MG63 (cell line): ENCODE measurements at places on chromosomes 7 and 10.
A peak's percentile ranks its signal among the peaks of the same experiment; 100 is the strongest.

- no peak for DNase-seq
Measured at GRCh38 chr7:73611017-73611555, 13.2 kb downstream of the MLXIPL start.

DNA sequence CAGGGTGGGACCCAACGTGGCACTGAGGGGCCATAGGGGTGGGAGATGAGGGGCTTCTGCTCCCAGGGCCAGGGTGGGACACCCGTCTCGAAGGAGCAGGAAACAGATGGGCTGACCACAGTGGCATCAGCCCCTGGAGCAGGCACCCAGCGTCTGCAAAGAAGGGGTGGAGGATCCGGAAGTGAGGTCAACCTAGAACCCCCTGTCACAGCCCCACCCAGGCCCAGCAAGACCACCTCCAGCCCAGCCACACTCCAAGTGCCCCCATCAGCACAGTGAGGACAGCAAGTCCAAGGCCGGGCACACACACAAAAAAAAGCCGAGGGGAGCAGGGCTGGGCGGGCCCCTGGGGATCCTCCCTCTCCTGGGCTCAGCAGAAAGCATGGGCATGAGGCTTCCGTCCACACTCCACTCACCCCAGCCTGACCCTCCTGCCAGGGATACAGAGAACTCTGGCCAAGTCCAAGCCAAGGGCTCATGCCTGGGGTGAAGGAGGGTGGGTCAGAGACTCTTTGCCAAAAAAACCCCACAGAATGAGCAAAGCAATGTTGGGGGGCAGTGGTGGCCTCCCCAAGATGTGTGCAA is 111.0 kb downstream of the FOXL3 start:
- DNase-seq: no peak

- no peak for DNase-seq
Measured at GRCh38 chr7:90988516-90988915, 275.7 kb upstream of the FZD1 start.

- peak; percentile 52 for DNase-seq
Measured at GRCh38 chr7:93011351-93012294, 106.2 kb downstream of the SAMD9 start.

DNA sequence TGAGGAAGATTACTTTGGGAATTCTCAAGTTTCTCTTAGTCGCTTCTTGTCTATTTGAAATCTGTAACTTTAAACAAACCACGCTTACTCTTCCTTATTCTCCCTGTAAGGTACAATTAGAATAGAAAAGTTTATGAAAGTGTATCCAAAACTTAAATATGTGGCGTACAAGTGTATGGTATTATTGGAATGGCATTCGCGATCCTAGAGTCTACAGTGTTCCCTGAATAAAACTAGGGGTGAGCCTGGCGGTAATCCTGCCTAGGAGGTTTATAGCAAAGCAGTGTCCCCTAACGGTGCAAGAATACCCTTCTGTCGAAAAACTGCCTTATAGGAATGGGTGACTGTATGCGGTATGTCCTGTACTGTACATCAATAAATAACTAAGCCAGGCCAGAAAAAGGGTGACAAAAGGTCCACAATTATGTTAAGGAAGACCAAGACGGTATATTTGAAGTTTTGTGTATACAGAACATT is 1.2 kb downstream of the TASOR2 start:
- no peak for DNase-seq

DNA sequence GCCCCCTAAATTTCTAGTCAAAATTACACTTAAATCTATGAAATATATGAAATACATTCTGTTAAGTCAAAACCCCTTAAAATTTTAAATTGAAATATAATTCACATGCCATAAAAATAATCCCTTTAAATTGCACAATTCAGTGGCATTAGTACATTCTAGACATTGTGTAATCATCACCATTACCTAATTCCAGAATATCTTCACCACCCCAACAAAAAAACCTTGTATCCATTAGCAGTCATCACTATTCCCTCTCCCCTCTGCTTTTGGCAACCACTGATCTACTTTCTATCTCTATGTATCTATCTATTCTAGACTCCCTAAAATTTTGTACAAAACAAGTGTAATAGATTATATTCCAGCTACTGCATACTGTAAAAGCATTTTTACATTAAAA is 261.2 kb downstream of the GLI3 start:
- no peak for DNase-seq

DNA sequence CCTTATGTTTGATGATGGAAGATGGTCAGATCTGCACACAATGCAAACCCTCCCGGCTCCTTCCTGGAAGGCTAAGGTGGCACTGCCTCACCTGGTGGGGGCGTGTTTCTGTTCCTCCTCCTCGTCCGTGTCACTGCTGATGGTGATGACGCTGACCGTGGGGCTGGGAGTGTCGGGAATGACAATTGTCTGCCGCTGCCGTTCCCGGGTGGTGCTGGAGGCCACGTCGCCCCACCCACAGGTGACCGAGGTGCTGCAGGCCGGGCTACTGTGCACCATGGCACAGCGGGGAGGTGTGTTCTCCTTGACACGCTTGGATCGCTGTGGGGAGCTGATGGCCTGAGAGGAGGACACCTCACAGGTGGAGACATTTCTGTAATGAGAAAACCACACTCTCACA is 73.1 kb downstream of the CLEC2L start:
- no peak for DNase-seq

DNA sequence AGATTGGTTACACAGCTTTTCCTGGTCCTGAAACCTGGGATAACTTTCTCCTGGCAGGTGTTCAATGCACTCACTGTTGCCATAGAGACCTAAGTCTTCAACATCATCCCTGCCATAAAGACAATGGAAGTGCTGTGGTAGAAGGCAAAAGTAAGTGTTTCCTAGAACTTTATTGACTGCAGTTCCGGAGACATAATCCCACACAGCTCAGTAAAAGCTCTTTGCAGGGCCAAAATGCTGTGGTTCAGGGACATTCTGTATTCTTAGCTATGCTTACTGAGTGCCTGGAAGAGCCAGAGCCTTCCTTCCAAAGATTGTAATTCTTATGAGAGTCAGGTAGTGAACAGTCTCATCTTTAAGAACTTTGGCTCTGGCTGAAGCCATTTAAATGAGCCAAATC is 5.3 kb downstream of the WIPF3 start:
- DNase-seq: no peak

DNA sequence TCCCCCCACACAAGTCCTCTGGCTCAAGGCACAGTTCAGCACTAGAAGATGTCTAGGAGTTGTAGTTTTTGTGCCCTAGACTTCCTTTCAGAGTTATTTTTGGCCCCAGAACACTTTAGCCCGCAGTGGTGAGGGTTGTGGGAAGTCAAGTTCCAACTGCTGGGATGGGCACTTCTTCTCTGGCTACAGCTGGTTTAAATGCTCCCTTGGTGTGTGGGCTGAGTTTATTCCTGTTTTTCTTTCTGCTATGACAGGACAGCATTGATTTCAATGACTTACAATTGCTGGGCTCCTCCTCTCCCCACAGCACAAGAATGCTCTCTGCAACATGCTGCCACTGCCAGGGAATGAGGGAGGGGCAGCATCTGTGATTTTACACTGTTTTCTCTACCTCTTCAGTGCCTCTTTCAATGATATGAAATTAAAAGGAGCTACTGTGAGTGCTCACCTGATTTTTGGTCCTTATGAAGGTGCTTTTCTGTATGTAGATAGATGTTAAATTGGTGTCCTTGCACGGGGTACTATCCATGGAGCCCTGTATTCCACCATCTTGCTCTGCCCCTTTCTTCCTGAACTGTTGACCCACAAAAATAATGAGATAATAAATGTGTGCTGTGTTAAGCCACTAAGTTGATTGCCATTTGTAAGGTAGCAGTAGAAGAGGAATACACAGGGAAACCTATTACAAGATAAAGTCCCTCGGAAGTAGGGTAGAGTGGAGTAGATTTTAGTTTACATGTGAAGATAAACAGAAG is 56.3 kb downstream of the SLC13A1 start:
- no peak for DNase-seq

DNA sequence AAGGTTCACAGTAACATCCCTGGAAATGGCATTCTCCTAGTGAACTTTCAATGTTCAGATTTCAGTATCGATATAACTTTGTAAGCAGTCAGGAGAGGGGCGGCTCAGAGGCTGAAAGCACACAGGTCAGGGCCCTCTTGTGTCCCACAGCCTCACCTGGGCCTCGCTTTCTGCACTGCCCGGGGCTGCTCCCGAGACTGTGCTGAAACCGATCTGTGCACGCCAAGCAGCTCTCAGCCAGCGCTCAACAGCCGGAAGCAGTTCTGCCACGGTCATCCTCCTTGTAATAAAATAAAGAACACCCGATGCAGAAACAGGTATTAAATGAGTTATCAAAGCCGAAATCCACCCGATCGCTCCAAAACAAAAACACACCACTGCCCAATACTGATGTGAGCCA is 106.0 kb downstream of the DIP2C start:
- DNase-seq: no peak

- DNase-seq: no peak
Measured at GRCh38 chr7:20307119-20307518, 23.6 kb upstream of the ITGB8 start.

DNA sequence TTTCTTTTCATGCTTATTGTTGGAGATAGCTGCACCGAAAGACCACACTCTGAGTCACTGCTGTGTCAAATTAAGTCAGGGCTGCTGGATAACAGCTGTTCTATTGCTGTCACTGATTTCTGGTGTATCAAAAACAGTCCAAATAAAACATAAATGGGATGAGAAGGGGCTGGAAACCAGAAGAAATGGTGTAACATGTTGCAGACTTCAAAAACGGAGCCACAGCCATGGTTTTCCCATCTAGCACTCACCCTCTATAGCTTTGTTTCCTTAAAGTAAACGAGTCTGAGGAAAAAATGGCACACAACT is 103.3 kb upstream of the DIP2C start:
- DNase-seq: no peak
